ENCODE measurements at places on chromosomes 3 and 15.
A peak's percentile ranks its signal among the peaks of the same experiment; 100 is the strongest.

- no peak for DNase-seq
Observed at GRCh38 chr3:56787784-56788256, 13.9 kb downstream of the ARHGEF3 start.

GRCh38 chr3:191568206-191568605 lies 107.2 kb downstream of the PYDC2 start:
- no peak for DNase-seq

DNA sequence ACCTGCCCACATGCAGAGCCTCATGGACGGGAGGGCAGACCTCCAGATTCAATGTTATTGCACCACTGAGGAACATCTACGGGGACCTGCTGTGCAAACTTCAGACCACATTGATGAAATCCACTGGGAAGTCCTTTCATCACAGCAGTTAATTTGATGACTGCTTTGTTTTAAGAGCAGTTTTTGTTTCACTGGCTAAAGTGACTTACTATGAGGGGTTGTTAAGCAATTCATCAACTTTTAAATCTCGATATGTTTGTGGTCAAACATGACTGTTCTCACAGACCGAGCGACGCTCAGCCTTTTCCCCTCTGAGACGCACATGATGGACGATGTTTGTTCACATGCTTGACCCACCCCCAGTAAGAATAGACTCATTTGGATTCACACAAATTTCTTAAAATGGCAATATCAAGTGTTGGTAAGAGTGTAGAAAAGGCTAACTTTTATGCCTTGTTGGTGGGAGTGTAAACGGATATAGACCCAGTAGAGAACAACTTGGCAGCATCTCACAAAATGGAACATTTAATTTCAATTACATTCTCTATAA lies 35.9 kb upstream of the IREB2 start:
- DNase-seq: no peak

DNA sequence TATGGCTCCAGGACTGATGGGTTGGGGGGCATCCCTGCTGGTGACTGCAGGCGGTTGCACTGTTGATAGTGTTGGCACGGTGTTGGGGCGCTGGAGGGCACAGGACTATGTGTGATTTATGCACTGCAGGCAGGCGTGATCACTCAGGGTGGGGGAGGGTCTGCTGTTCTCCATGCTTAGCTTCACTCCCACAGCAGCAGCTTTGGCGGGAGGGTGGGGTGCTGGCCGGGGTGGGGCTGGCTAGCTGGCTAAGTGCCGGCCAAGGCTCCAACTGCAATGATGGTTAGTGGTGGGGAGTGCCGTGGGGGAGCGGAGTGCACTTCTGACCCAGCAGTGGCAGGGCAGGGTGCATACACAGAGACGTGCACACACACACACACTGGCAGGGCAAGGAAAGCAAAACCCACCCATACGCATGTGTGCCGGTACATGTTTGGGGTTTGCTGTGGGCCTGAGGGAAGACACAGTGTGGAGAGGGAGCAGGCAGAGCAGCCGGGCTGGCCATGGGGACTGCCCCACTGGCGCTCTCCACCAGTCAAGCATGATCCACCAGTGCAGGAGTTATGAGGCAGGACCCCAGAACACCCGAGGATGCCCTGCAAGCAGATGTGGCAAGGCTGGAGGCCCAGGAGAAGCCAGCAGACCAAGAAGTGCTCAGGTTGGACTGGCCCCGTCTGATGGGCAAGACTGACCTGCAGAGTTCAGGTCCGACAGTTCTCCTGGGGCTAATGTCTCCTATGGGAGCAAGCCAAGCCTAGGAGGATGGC lies 16.5 kb upstream of the FGF7 start:
- DNase-seq: no peak

GRCh38 chr3:127538569-127538968 lies 52.0 kb downstream of the TPRA1 start:
- no peak for DNase-seq

DNA sequence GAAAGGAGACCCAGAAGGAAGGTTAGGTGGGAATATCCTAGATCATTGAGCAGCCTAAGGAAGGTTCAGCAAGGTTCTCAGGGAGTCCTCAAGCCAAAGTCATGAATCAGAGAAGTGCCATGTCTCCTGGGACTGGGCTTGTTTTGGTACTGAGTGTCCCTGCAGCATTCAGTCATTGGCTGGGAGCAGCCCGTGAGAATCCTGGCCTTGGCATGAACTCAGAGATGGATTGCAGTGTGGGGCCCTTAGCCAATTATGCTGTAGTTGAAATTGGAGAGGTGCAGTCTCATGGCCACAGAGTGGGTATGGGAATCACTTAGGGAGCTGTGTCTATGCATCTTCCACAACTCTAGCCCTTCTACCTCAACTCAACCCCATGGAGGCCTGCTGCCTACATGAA lies 17.0 kb upstream of the PPM1L start:
- no peak for DNase-seq

- DNase-seq: peak; percentile 76
Observed at GRCh38 chr3:33439546-33440327, 468 bp downstream of the UBP1 start.

GRCh38 chr15:88917760-88918159 lies 4.6 kb upstream of the MFGE8 start:
- DNase-seq: no peak

GRCh38 chr15:58909616-58910015 lies 23.9 kb downstream of the SLTM start:
- DNase-seq: no peak

DNA sequence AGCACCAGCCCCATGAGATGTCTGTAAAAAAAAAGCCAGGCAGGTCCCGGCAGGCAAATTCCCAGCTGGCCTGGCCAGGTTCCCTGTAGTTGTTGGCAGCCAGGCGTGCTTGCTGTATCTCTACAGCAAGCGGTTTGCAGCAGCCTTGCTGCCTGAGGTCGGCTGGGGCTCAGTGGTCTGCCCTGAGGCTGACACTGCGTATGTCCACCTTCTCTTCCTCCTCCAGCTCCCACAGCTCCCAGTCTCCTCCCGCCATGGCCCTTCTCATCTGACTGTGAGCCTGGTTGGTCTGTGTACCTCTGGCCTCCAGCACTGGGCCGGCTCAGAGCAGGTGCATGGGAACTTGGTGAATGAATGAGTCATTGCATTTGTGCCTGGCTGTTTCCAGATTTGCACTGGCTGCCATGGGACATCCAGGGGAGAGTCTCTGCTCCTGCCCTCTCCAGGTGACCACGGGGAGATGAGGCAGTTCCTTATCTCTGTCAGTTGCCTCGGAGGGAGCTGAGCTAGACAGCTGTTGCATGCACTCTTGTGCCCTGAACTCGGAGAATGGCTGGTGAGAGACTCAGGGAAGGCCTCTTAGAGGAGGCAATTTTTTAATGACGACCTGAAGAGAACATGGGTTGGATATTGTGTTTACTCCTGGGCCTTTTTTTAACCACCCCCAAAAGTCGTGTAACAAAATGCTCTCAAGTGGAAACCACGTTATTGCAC lies 43.0 kb downstream of the SPSB4 start:
- DNase-seq: no peak

DNA sequence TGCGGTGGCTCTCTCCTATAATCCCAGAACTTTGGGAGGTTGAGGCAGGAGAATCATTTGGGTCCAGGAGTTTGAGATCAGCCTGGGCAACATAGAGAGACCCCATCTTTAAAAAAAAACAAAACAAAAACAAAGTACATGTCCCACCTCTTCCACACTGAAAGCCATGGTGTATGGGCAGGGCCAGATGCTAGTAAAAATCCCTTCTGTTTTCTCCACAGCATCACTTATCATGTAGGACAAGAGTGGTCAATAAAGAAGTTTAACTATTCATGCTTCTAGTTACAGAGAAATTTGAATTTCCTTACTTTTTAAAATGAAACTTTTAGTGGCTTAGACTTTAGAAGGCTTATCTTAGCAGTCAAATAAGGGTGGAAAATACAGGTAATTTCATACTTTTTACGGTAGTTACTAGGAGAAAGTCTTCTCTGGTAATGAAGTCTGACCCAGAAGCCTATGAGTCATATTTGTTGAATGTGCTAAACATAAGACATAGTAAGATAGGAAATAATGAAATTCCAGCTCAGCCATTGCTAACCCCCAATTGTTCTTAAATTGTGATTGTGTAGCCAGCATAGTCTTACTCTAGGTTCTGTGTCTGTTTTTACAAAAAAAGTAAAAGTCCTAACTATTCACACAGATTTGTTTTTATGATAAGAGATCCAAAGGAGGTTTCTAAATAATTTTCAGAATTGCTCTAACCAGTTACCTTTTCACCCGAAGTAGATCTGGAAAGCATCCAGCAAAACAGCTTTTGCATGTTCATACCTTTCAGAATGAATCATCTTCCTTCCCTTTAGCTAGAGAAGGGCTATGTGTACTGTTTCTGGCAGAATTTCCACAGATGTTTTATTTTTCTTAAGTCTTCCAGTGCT lies 16.4 kb upstream of the ZNF609 start:
- DNase-seq: peak; percentile 45

DNA sequence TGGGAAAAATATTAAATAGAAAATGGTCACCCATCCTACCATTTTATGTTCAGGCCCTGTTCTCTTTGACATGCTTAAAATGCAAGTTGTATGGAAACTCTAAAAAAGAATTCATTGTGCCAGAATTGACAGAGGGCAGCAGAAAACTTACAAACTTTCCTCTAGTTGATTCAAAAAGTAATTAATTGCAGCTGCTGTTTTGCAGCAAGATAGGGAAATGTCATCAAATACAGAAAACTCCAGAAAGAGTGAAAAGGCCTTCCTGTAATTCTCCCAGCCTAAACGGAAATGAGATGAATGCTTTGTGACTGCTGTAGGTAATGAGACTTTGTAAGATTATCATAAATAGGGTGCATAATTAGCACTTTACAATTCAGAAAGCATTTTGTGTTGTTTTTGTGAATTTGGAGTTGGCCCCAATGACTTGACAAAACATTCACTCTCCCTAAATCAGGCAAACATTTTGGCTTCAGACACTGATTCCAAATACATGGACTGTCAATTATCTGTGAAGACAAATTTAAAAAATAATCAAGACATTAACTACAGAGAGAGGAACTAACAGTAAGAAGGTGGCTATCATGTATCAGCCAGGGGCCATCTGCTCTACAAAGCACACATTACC lies 861.8 kb downstream of the SQOR start:
- no peak for DNase-seq

DNA sequence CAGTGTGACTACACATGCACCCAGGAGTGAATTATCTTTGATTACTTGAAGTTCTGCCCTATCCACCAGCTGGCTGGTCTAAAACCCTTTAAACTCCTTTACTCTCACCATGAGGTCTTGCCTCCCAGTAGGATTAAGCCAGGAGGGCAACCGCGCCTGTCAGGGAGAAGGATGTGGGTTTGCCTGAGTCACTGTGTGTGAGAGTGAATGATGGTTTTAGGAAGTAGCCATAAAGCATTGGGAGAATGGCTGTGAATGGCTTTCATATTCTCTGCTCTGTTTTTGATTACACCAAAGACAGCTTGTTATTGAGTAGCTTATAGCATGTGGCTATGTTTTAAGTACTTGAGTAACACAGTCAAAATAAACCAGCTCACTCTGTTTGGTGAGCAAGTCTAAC lies 637.7 kb upstream of the TBL1XR1 start:
- no peak for DNase-seq

- DNase-seq: peak; percentile 88
Observed at GRCh38 chr15:78241017-78241416, 6.7 kb upstream of the ACSBG1 start.

DNA sequence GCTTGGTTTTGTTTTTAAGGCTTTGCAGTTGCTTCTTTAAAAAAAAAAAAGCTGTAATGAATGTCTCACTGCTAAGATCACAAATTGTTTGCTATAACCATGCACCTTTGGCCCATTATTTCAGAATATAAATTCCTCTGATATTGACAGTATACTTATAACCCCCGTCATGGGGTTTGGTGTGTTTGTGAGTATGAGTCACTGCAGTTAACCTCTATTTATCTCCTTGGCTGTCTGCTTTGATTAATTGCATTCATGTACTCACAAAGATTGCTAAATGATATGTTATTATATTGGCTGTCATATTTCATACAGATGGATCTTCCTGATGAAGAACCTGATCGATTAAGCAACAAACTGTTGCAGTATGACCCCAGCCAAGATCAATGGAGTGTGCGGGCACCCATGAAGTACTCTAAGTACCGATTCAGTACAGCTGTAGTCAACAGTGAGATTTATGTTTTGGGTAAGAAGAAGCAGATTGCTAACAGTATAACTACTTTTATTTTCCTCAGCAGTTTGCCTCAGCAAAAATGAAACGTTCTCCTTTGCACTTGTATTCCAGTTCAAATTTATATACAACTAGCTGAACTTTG lies 14.9 kb downstream of the KBTBD12 start:
- DNase-seq: no peak

DNA sequence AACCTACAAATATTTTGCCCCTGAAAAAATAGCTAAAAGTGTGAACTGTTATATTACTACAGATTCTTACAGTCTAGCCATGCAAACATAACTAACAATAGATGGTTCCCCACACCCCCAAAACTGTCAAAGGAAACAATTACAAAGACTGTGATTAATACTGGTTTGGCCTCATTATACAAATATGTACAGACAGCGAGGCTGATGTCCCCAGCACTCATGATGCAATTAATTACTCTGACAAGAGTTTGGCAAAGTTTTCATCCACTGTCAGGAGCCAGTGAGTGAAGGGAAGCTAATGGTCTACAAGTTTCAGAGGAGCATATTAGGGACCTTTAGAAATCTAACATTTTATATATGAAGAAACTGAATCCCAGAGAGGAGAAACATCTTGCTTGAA lies 61.0 kb downstream of the HMG20A start:
- DNase-seq: no peak

DNA sequence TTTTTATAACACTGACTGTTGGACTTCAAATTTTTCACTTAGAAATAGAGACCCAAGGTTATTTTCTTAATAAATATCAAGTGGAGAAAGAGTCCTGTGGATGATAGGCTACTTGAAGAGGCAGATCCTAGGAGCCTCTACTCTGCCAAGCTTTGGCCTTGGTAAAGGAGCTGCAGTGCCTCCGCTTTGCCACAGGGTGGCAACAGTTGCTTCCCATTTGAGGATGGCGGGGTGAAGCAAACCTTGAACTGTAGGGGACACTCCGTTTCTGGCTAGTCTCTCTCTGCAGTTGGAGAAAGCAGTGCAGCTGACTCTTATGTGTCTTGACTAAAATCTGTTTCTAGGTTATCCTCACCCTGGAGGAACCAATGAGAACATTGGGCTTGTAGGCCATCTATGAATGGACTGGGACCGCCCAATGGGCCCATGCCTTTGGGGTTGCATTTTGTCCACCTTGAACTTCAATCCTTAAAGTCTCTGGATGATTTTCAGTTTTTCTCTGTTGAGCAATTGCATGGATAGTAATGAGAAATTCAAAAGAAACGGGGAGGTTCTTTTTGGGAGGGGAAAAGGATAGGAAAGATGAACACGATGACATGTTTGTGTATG lies 9.8 kb downstream of the SCG5 start:
- DNase-seq: peak; percentile 66
